Vagina (tissue), 2 donors: ENCODE measurements at places on chromosomes 3 and 15. TPM values are rescaled to one million over a fixed set of nuclear protein-coding genes. Genes with fewer than 3 reads are reported as not detected.

DNA sequence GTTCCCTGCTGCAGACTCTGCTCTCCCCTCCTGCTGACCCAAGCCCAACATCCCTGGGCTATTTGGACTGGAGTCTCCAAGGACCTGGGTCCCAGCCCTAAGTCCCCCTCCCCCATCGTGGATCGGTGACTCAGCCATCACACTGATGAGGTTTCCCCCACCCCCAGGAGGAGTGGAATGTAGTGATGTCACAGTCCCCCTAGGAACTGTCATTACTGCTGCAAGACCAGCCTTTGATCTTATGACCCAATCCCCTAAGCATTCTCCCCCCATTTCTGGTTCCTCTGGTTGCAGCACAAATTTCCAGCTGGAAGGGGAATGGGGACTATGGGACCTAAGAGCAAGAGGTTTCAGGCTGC, 63.4 kb upstream of the CSPG4 start:
- no peaks in the 10 kb centered on the region for H3K4me1 ChIP-seq
- H3K27ac ChIP-seq: no peak overlapping the region
- no peak for DNase-seq
- H3K36me3 ChIP-seq: no peaks in the 10 kb centered on the region

DNA sequence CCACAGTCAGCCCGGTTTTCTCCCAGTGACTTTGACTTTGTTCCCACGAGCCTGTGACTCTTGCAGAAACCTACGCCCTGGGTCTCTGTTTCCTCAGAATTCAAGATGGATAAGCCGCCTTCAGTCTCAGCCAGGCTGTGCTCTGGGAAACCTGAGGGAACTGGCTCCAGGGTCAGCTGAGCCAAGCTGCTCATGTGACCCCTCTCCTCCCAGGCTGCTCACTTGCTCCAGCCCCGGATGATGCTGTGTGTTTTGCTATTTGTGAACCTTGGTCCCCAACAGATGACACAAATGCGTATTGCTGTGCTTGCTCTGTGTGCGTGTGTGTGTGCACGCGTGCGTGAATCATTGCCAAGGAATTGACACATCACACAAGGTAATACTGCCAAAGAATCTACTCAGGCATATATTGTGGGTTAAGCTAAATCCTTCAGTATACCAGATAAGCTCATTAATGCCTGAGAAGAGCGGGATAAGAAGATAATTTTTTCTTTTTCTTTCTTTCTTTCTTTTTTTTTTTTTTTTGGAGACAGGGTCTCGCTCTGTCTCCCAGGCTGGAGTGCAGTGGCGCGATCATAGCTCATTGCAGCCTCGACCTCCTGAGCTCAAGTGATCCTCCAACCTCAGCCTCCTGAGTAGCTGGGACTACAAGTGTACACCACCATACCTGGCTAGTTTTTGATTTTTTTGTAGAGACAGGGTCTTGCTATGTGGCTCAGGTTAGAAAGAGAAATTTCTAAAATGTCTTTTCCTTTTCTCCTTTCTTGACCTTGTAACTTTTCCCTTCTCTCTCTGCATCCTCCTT, 29.2 kb upstream of the UMPS start:
- H3K4me1 ChIP-seq: no peaks in the 10 kb centered on the region
- H3K36me3 ChIP-seq: no peaks in the 10 kb centered on the region

The BOC gene
- total RNA-seq: 93.1 TPM

The KNG1 gene
- total RNA-seq: not detected

GRCh38 chr3:186532598-186533072, 11.5 kb downstream of the CRYGS start:
- no peak for DNase-seq
- no peaks in the 10 kb centered on the region for H3K27me3 ChIP-seq
- H3K4me1 ChIP-seq: no peaks in the 10 kb centered on the region
- no peak overlapping the region for H3K4me3 ChIP-seq
- no peaks in the 10 kb centered on the region for H3K36me3 ChIP-seq

The CPNE9 gene
- total RNA-seq: not detected

DNA sequence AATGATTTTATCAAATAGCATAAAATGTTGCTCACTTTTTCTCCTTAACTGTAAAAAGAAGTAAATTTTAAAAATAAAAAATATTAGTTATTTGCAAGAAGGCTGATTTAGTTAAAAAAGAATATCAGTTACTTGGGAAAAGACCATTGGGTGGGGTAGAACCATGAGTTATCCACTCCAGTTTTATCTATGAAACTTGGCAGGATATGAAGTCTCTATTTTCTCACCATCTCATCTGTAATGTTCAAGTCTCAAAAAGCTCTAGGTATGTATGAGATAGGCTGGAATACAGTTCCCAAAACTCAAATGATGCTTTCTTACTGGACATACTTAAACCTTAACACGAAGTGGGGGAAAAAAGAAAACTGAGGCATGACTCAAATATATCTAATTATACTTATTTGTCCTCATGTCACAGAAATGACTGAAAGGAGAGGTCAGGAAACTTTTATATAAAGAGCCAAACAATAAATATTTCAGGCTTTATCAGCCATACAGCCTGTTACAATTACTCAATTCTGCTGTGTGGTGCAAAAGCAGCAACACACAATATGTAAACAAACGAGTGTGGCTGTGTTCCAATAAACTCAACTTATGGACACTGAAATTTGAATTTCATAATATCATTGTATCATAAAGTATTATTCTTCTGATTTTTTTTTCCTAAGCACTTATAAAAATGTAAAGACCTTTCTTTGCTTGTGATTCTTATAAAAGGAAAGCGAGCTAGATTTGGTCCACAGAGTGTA, 131.8 kb downstream of the TBL1XR1 start:
- H3K27me3 ChIP-seq: no peaks in the 10 kb centered on the region
- no peak overlapping the region for H3K4me3 ChIP-seq
- no peak overlapping the region for H3K27ac ChIP-seq
- peaks cover 49% of the 10 kb centered on the region for H3K4me1 ChIP-seq
- no peak for DNase-seq
- H3K36me3 ChIP-seq: no peaks in the 10 kb centered on the region

DNA sequence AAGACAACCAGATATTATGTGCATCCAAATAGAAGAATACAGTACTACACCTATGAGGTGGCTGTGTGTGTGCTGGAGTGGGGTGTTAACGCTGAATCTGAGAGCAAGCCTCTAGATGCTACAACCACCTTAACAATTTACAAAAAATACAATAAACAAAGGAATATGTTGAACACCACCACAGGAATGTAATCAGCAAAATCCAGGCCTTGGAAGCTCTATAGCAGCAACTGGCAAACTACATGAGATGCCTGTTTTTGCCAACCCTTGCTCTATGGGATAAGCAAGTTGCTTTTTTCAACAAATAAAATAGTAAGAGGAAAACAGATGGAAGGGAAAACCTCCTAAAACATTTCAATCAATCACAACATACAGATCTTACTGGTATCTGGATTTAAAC, 23.9 kb downstream of the SLTM start:
- no peaks in the 10 kb centered on the region for H3K4me1 ChIP-seq
- no peak overlapping the region for H3K27ac ChIP-seq
- no peak overlapping the region for H3K4me3 ChIP-seq
- no peaks in the 10 kb centered on the region for H3K27me3 ChIP-seq
- DNase-seq: no peak
- no peaks in the 10 kb centered on the region for H3K36me3 ChIP-seq

DNA sequence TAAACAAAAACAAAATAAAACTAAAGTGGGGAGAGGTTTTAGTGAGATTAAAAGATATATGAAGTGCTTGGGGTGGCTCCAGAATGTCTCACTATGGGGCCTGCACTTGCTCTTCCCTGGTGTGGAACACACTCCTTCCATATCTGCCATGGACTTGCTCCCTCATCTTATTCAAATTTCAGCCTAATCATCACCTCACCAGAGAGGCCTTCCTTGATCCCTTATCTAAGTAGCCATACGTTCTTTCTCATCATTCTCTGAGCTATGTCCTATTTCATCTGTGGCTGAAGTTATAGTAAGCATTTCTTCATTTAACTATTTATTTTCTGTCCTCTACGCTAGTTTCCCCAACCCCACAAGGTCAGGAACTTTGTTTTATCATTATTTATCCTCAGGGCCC, 511.7 kb downstream of the NTRK3 start:
- no peak overlapping the region for H3K4me3 ChIP-seq
- H3K36me3 ChIP-seq: no peaks in the 10 kb centered on the region
- no peak for DNase-seq
- peaks cover 5% of the 10 kb centered on the region for H3K4me1 ChIP-seq
- H3K27ac ChIP-seq: no peak overlapping the region
- no peaks in the 10 kb centered on the region for H3K27me3 ChIP-seq

DNA sequence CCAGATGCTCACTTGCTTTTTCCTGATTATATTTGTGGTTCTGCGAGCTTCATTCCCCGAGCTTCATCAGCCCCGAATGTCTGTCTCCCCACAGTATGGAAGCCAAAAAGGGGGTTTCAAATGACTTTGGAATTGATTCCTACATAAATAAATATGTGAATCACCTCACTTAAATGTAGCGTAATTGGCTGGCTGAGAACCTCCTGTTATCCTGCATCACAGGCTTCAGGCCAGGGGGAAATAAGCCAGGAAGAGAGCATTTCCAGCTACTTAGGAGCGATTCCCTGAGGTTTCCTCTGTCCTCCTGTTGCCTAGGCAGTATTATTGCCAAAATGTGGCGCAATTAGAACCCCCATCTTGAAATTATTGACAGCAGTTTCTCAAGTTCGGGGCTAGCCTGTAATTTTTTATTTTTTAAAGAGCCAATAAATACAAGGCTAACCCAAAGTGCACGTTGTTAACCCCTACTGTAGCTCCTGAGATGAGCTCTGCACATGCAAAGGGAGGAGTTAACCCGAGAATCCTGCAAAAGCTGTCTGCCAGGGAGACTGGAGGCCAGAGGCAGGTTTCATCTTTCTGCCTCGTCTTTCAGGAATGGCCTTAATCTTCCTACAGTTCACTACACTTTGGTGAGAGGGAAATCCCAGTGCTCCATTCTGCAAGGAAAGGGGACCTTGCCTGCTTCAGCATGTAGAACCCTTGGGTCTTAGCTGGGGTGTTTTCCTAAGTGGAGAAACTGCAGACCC, 148.2 kb downstream of the ADAMTS9 start:
- no peaks in the 10 kb centered on the region for H3K4me1 ChIP-seq
- no peaks in the 10 kb centered on the region for H3K36me3 ChIP-seq
- DNase-seq: no peak
- no peaks in the 10 kb centered on the region for H3K27me3 ChIP-seq
